ENCODE measurements at places on chromosomes 2 and 18. TPM values are rescaled to one million over a fixed set of nuclear protein-coding genes. Genes with fewer than 3 reads are reported as not detected.

DNA sequence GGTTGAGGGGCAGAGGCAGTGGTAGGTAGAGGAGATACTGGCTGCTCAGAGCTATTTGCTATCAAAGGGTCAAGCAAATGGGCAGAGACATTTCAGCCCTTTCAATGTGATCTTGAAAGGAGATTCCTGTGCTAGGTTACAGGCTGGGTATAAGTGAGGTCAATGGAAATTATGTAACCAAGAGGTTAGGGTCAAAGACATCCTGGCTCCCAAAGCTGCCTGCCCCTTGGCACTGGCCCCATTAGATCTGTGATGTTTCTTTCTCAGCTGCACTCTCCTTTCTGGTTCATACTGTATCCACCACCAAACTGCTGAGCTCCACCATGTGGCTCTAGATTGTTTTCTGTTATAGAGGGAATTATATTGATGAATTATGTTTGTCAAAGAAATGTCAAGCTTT, 200.4 kb downstream of the AGPS start:
- H3K27ac ChIP-seq: no peak overlapping the region
- no peaks in the 10 kb centered on the region for H3K27me3 ChIP-seq
- H3K4me3 ChIP-seq: no peak overlapping the region
- H3K36me3 ChIP-seq: no peaks in the 10 kb centered on the region
- H3K4me1 ChIP-seq: no peaks in the 10 kb centered on the region

DNA sequence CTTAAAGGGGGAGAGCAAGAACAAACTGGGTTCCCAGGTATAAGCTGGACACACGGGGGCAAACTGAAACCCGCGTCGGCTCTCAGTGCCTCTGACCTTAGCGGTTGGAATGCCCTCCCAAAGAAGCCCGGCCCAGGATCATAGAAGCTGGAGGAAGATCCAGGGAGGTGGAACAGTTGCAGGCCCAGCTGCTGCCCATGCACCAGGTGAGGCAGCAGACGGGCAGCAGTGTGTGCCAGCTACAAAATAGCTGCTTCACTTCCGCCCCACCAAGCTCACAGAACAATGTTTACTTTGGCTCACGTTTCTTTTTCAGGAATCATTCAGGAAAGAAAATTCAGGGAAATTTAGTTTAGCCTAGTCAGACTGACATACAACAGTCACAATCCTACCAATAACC, 3.9 kb upstream of the ERMN start:
- no peaks in the 10 kb centered on the region for H3K36me3 ChIP-seq
- DNase-seq: no peak
- H3K27ac ChIP-seq: no peak overlapping the region
- H3K27me3 ChIP-seq: no peaks in the 10 kb centered on the region

- H3K4me1 ChIP-seq: no peaks in the 10 kb centered on the region
- no peaks in the 10 kb centered on the region for H3K27me3 ChIP-seq
- no peak overlapping the region for H3K27ac ChIP-seq
- peaks cover 22% of the 10 kb centered on the region for H3K36me3 ChIP-seq
These were observed 99.5 kb downstream of the USP40 start for GRCh38 chr2:233466991-233467603.

- no peak overlapping the region for H3K27ac ChIP-seq
- no peaks in the 10 kb centered on the region for H3K36me3 ChIP-seq
- no peak overlapping the region for H3K4me3 ChIP-seq
- no peaks in the 10 kb centered on the region for H3K27me3 ChIP-seq
- H3K4me1 ChIP-seq: no peaks in the 10 kb centered on the region
These were observed 71.1 kb downstream of the ARHGEF33 start for GRCh38 chr2:38960609-38961320.

DNA sequence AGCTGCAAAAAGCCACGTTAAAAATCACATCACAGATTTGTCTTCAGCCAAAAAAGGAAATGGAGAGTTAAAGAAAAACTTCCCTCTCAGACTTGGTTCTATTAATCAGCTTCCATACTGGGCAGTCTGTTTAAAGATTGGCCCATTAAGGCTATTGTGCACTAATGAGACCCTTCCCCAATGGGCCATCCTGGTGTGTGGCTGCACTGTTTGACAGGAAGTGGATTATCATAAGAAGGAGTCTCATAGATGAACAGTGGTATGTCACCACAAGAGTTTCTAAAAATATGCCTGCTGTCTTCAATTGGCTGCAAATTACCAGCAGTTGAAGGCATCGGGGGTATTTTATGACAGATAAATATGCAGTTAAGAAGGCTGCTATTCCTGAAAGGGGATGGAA, 247.6 kb upstream of the THSD7B start:
- no peaks in the 10 kb centered on the region for H3K36me3 ChIP-seq
- no peak overlapping the region for H3K27ac ChIP-seq
- no peak for DNase-seq
- H3K4me1 ChIP-seq: no peaks in the 10 kb centered on the region
- H3K27me3 ChIP-seq: peaks cover 25% of the 10 kb centered on the region
- no peak overlapping the region for H3K4me3 ChIP-seq

Gene LRRTM1
- total RNA-seq: not detected

Data from PC-9 (cell line).